ENCODE measurements at places on chromosomes 7 and 10.

GRCh38 chr7:50142425-50143017 lies 49.5 kb upstream of the ZPBP start:
- DNase-seq = no peak

DNA sequence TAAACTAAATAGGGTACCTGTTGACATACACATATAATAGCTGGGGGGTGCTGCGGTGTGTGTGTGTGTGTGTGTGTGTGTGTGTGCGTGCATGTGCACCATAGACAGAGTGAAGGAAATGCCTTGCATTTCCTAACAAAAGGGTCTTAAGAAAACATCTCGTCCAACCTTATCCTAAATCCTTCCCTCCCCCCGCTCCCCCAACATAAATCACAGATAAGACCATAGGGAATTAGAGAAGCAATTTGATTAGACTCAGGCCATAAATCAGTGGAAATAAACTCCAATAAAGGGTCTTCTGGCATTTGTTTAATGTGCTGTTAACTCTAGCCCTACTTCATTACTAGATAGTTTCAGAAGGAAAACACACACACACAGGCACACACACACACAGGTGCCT lies 148.5 kb downstream of the PPP1R17 start:
- no peak for DNase-seq

DNA sequence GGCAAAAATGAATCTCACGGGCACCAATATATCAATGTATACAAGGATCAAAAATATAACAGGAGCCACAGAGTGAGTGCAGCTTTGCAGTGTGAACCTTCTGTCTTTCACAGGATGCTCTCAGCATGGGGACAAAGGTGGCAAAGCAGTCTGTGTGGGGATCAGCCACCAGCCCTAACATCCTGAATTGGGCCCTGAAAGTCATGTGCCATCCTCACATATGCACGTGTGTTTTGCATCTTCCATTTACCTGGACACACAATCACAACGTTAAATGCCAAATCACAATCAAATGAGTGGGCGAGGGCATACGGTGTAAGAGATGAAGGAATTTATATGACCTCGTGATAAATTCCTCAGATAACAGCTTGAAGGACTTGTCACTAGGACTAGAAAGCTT lies 6.5 kb downstream of the TAS2R16 start:
- DNase-seq = no peak

DNA sequence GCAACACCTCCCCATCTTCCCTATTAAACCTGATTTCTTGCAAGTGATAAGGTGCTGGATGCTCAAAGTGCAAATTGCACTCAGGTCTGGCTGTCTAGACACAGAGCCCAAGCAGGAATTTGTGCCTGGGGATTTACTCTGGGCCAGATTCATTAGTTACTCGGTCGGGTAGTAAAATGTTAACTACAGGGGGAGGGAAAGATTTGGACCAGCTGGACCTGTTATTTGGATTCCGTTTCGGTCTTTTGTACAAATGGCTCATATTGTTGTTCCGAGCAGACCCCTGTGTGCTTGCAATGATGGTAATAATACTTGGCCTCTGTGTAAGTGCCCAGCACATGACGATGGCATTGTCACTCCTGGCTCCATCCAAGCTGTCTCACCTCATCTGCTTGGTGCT lies 609.6 kb downstream of the KCNMA1 start:
- DNase-seq = no peak

GRCh38 chr10:101752241-101752640 lies 23.7 kb downstream of the FGF8 start:
- no peak for DNase-seq

DNA sequence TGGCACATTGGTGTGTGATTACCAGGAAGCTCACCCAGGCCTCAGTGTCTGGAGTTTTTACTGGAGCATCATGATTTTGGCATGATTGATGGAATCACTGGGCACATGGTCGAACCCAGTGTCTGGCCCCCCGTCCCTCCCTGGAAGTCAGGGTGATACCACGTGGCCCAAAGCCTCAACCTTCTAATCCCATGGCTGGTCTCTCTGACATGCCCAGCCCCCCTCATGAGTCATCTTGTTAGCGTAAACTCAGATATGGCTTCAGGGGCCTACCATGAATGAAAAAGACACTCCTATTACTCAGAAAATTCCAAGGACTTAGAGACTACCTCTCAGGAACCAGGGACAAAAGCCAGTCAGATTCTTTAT lies 109.3 kb downstream of the GRK5 start:
- DNase-seq = no peak

- DNase-seq = no peak
Observed at GRCh38 chr7:2956076-2956475, 87.6 kb downstream of the CARD11 start.

GRCh38 chr10:68334672-68335467 lies 2.1 kb upstream of the PBLD start:
- DNase-seq = no peak

DNA sequence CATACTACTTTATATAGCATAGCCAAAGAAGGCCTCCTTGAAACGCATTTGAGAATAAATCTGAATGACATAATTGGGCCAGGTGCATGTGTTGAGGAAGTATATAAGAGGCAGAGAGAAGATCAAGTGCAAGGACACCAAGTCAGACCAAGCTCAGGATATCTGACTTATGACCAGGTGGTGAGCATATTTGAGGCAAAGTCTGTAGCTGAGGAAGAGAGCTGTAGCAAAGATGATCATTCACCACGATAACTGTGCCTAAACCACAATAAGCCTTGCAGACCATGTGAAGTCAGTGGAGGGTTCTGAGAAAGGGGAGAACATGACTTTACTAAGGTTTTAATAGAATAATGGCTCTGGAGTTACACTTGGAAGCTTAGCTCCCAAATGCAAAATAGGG lies 292.3 kb downstream of the SORCS1 start:
- no peak for DNase-seq

GRCh38 chr7:12540850-12541249 lies 29.7 kb upstream of the SCIN start:
- DNase-seq = no peak

DNA sequence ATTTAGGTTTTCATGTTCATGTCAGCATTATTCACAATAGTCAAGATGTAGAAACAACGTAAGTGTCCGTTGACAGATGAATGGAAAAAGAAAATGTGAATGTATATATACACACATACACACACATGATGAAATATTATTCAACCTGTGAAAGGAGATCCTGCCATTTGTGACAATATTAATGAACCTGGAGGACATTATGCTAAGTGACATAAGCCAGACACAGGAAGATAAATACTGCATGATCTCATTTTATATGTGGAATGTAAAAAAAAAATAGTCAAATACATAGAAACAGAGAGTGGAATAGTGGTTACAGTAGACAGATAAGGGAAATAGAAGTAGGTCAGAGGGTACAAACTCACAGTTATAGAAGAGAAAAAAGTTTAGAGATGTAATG lies 651.1 kb upstream of the MKI67 start:
- DNase-seq = no peak

DNA sequence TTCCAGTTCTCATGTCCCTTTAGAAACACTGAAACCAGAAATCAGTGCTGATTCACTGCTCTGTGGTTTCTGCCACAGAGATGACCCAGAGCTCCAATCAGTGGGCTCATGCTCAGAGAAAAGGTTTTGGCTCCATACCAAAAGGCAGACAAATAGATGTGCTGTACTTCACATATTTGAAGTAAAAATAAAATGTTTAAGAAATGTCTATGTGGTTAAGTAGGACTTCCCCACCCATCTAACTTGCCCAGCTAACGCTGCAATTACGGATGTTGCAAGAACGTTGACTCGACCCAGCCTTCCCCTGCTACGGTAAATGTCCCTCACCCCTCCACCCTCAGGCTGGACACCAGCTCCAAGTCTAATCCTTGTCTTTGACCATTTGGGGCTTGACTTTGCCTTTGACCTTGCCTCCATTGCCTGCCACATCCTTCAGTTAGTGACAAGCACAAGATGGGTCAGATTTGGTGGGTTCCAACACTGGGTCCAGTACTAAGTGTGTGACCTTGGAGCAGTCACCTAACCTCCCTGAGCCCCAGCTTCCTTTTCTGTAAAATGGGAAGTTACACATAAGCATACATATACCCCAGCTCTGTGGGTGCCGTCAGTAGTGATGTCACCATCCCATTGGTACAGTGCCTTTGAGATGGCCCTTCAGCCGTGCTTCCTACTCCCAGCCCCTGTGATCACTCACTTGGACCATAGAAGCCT lies 95.8 kb downstream of the CHST15 start:
- DNase-seq = no peak

GRCh38 chr7:47400001-47400400 lies 181.9 kb downstream of the TNS3 start:
- DNase-seq = no peak

GRCh38 chr7:42262964-42263363 lies 26.0 kb upstream of the GLI3 start:
- DNase-seq = no peak

DNA sequence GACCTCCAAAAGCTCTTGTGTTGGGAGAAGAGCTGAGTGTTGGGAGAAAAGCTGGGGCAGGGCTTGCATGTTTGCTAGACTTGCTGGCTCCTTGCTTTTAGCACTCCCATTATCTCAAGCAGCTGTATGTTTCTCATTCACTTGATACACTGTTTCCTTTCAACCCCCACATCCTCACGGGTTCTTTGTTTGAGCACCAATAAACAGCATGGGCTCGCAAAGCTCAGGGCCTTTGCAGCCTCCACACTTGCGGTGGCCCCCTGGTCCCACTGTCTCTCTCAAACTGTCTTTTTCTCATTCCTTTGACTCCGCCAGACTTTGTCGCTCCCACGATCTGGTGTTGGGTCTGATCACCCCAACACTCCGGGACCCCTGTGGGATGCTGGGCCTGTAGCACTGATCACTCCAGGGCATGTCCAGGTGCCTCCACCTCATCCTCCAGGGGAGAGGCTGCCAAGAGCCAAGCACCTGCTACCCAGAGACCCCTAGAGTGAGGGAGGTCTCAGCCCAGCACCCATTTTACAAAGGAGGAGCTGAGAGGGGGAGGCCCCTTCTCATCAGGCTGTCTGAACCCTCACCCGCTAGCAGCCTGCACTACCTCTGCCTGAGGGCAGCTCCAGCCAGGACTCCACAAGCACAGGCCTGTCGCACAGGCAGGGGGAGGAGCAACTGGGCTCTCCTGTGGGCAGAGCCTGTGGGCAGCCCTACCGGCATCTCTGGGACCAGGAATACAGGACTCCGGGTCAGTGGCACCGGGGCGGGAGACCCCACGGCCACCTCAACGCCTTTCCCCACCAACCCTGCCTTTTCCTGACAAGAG lies 49.1 kb upstream of the MSMB start:
- no peak for DNase-seq

GRCh38 chr7:157408258-157409101 lies 71.7 kb downstream of the DNAJB6 start:
- no peak for DNase-seq

DNA sequence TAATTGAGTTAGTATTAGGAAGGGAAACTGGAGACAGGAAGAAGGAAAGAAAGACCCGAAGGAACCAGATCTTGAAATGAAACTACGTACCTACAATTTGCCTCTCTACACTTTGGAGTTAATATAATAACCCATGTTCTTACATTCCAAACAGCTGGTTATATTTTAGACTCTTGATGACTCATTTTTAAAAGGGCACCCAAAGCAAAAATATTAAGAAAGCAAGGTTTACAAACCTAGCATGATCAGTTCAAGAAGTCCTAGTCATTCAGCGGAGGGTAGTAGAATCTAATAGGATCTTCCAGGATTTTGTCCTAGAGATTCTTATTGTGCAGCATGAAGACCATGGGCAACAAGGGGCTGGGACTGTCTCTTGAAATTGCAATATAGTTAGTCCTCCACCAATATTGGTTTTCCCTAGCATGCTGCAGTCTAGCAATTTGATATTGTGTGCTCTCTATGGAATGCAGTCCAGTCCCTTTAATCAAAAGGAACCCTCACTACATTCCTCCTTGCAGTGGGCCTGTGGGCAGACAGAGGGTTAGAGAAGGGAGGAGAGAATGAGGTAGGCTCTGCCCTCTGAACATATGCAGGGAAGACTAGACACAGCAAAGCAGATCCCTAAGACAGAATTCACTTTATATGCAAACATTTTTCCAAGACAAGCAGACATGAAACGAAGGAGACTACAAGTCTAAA lies 230.3 kb downstream of the INHBA start:
- no peak for DNase-seq

GRCh38 chr10:71131508-71132088 lies 80.8 kb upstream of the UNC5B start:
- no peak for DNase-seq

GRCh38 chr7:12233175-12233574 lies 22.1 kb downstream of the TMEM106B start:
- DNase-seq = no peak

DNA sequence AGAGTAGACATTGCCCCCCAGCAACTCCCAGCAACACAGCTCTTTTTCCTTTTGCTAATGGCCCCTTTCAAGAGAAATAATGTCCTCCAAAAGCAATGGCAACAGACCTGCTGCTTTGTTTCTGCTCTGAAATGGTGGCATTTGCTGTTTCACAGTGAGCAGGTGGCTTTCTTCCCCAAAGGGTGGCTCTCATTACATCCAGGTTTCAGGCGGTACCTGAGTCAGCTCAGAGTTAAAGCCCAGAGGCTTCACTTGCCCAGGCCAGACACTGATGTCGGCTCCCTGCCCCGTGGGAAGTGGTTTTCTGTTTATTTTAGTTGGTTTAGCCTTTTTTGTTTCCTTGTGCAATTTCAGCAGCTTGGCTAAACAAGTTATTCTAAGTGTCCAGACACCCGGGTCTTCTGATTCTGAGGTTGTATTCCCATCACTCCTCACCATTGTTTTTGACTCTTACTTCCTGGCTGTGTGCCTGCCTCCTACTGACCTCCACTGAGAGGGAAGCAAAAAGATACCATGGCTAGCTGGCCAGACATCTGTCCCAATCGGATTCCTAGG lies 7.8 kb upstream of the ATOH7 start:
- no peak for DNase-seq

GRCh38 chr10:48302515-48303476 lies 3.7 kb upstream of the MAPK8 start:
- no peak for DNase-seq

DNA sequence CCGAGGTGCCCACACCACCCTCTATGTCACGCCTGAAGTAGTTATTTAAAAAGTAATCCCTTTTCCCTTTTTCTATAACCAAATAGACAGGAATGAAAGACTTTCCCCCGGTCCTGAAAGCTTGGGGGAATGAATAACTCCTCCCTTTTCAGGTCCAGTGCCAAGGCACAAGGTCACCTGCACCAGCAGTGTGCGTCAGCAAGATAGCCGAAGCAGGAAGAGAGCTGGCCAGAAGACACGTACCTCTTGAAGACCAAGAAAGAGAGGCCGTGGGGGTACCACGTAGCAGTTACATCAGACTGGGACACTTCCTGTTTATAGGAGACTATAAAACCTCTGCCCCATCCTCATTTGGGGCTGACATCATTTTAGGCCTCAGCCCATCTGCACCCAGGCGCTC lies 10.7 kb upstream of the AKR1B1 start:
- DNase-seq = no peak

- no peak for DNase-seq
Observed at GRCh38 chr7:116439005-116439404, 60.5 kb upstream of the CAV2 start.

- no peak for DNase-seq
Observed at GRCh38 chr10:5094265-5095205, at the start of gene AKR1C3. TSS of gene AKR1C3 (plus strand) at chr10:5094414. CDS start at chr10:5094445, 31 bp downstream.

GRCh38 chr10:48607356-48608278 lies 2.7 kb upstream of the ARHGAP22 start:
- no peak for DNase-seq
